Mucosa of gallbladder (tissue), 1 donor: ENCODE measurements at places on chromosomes 4 and X. TPM values are rescaled to one million over a fixed set of nuclear protein-coding genes. Genes with fewer than 3 reads are reported as not detected.

Gene FRMD7
- 0.12 TPM for total RNA-seq

Gene BST1
- 12.7 TPM for total RNA-seq

Gene CCKAR
- total RNA-seq = 68.5 TPM

Gene PROM1
- total RNA-seq = 40.8 TPM

Gene CTAG2
- total RNA-seq = not detected

Gene SLC25A31
- not detected for total RNA-seq

Gene TBL1X
- 37.1 TPM for total RNA-seq

Gene RPL10
- total RNA-seq = 1,937 TPM

DNA sequence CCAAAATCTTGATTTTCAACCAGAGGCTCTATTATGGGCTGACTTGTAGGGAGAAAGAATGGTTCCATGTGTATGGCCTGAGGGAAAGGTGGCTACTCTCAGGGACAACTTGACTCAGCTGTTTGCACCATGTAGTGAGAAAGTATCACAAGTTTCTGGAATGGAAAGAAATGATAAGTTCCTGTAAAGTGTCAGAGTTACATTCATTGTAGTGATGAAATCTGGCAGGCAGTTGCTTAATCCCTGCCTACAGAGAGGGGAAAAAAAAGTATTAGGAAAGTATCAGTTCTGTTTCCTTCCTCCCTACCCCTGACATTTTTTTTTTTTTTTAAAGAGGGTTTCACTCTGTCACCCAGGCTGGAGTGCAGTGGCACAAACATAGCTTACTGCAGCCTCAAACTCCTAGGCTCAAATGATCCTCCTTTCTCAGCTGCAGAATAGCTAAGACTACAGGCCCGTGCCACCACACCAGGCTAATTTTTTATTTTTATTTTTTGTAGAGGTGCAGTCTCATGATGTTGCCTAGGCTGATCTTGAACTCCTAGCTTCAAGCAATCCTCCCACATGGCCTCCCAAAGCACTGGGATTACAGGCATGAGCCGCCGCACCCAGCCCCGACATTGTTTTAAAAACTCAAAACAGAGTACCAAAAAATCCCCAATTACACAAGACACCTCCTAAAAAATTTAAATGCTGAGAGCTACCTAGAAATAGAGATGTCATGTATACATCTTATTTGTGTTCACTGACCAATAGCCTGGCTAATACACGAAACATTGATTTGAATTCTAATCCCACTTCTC lies 4.8 kb upstream of the FBXL5 start:
- DNase-seq = no peak

DNA sequence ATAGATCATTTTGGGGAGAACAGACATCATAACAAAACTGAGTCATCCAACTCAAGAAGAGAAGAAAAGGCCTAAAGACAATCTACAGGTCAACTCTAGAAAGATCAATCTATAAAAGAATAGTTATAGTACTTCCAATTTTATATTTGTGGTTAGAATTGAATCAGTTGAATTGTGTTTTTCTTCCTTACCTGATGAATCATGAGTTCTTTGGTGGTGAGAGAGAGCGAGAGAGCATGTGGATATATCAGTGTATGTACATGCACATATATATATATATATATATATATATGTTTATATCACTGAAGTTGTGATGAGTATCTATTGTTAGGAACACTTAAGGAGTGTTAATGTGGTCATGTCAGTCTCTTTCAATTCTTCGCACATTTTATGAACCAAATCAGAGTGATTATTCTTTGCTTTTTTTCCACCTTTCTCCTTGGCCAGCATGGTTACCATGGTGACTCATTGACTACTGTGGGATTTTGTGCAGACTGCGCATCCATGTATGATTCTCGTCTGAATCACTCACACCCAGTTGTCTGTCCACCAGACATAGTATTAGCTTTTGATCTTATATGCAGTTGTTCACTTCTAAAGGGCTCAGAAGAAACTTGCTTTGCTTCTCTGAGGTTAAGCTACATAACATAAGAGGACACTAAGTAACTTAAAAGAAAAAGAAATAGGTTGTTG lies 90.4 kb upstream of the RAB40AL start:
- DNase-seq = no peak

GRCh38 chrX:110143454-110144210 lies 140.7 kb downstream of the TMEM164 start:
- no peak for DNase-seq

GRCh38 chr4:81453024-81453423 lies 18.7 kb downstream of the RASGEF1B start:
- DNase-seq = no peak

DNA sequence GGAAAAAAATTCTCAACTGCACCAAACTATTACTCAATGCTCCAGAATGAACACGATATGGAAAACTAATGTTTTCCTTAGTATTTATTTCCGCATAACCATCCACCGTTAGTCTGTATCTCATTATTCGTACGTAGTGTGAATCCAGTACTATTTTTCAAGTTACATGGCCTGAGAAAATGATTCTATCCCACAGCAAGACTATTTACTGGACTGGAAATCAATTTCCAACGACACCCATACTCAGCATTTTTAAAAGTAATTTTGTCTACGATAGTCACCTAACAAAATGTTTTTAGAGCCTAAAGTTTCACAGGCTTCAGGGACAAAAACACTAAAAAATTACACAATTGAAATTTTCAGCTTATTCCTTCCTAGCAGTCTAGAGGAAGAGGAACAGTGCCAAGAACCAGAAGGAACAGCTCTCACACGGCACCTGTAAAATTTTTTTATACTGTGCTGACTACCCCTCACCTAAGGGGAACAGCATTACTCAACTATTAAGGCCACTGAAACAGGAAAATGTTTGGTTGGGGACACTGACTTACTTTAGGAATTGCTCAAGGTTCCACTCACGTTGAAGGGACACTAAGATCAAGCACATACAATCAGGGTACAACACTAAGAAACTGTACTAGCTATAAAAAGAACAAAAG lies 9.6 kb downstream of the UBE2D3 start:
- no peak for DNase-seq

DNA sequence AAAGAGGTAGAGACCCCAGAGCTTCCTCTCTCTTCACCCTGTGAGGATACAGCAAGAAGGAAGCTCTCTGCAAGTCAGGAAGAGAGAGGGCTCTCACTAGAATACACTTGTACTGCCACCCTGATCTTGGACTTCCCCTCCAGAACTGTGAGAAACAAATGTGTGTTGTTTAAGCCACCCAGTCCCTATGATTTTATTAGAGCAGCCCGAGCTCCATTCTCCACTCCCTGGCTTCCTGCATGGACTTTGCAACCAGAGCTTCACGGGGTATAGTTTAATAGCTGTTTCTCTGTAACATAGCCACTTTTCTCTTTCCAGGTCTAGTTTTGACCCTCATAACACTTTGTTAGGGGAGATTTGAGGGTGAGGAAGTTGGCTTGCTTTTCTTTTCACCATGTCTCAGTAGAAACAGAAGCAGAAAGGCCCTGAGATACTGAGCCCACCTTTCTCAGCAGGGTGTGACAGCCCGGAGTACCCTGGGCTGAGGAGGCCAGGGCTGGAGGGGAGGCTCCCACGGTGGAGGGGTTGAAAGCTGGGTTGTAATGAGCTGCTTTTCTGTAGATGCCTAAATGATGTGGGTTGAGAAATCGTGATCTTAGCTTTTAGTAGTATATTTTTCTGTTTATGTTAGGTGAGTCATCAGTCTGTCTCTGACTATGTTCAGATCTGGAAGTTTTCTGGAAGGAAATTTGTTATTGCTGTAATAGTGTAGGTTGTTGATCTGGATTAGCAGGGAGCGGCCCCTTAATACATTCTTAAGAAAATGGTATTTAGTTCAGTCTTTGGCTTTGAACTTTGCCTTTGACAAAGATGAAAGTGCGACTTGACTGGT lies 118.6 kb downstream of the PTTG2 start:
- no peak for DNase-seq

DNA sequence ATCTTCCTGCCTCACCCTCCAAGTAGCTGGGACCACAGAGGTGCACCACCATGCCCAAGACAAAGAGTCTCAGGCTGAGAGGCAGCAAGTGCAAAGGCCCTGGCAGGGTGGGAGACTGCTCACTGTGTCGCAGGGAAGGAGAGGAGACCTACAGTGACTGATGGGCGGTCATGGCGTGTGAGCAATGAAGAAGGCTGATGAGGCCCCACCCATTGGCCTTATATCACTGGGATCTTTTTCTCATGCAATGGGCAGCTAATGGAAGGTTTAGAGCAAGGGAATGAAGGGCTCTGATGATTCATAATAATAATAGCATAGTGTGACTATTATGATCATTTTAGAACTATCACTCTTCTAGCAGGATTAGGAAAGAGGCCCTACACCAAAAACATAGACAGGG lies 20.9 kb downstream of the FAM9C start:
- no peak for DNase-seq

- peak; percentile 55 for DNase-seq
Observed at GRCh38 chrX:17374619-17375366, at the start of gene NHS. Gene NHS, plus strand, starts transcription at chrX:17375200. Its CDS starts 558 bp downstream, at chrX:17375758.

DNA sequence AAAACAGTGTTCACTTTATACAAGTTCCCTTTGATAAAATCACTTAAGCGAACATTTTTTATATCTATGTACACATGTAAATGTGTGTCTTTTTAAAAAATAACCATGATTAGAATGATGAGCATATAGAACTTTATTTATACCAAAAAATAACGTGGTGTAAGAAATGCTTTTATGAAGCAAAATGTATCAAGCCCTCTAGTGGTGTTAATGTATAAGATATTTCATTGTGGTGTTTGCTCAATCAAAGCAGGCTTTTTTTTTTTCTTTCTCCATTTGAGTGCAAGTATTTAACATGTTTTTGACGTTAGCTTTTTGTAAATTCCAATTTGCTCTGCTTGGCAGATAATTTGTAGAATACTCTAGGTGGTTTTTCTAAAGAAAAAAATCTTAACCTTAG lies 2092.4 kb upstream of the TENM3 start:
- DNase-seq = no peak

DNA sequence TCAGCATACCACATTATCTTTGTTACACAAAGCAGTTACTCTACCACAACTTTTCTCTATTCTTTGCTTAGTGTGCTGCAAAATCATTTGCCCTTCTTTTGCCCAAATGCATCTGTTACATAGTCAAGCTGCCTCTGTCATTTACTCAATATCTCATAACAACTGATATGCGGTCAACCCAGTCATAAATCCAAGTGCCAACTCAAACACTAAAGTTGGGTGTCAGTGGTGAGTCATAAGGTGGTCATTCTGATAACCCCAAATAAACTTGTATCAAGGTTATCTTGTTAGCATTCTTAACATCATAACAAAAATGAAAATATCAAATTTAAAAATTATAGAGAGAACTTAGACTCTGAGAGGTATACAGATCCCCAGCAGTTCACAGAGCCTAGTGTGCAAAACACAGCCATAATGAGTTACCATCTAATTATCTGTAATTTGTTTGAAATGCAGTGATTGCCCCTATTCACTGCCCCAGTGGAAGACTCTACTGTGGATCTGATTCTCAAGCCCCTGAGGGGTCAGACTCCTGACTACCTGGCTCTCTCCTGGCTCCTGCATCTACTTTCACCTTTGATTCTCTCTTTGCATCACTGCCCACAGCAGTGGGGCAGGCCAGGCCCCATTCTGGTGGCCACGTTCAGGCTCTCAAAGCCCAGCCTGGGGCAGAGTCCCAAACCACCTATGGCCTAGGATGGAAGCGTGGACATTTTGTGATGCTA lies 29.2 kb downstream of the TBC1D9 start:
- no peak for DNase-seq

GRCh38 chrX:136880003-136880451 lies 498 bp downstream of the RBMX start:
- DNase-seq = peak; percentile 11

DNA sequence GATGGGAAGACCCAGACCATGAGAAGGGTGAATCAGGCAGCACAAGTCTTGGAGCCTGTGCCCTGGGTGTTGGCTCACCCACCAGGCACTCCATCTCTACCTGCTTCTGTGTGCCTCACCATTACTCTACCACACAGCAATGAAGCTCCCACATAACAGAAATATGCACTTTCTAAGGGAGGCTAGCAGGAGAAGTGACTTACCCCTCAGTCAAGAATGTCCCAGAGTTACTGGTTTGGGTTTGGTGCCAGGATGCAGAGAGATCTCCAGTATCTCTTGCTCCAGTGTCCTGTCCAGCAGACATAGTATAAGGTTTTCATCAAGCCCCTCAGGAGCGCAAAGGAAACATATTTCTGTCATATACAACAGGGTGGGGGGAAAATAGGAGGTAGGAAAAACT lies 11.3 kb upstream of the RAB40A start:
- no peak for DNase-seq

GRCh38 chr4:83370640-83370906 lies 35.9 kb upstream of the HPSE start:
- DNase-seq = no peak

GRCh38 chrX:12974305-12974795 lies 560 bp upstream of the TMSB4X start:
- peak; percentile 52 for DNase-seq

DNA sequence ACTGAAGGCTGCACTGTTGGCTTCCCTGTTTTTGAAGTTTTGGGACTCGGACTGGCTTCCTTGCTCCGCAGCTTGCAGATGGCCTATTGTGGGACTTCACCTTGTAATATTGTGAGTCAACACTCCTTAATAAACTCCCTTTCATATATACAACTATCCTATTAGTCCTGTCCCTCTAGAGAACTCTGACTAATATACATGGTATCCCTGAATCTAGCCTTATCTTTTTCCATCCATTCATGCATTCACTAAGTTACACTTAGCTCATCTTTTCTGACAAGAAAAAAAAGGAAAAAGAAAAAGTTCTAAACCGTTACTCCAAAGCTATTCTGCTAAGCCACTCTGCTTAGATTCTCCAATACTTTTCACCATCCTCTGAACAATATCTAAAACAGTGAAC lies 1260.2 kb upstream of the PCDH7 start:
- no peak for DNase-seq
